ENCODE measurements at places on chromosomes 5 and 9.
A peak's percentile ranks its signal among the peaks of the same experiment; 100 is the strongest.

DNA sequence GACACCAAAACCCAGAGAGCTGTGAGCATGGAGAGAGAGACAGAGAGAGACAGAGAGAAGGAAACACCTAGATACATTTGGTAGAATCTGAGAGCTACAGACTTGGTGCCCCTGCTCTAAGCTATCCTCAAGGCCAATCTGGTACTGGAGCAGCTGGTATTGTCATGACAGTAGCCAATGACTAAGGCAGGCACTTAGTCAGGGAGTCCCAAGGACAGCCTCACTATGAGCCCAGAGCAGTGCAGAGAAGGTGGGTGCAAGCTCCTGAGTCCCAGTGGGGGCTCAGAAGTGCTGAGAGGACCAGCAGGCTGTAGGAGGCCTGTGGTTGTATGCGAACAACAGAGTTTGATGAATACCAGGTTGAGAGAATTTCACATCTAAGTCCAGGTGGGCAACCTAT, 300.4 kb upstream of the ZNF608 start:
- DNase-seq, result no peak

GRCh38 chr5:116032094-116032517, at the start of gene ARL14EPL:
ARL14EPL (plus strand) TSS chr5:116032472; CDS start chr5:116051466, 18,994 bp downstream.
- DNase-seq, result peak; percentile 29

DNA sequence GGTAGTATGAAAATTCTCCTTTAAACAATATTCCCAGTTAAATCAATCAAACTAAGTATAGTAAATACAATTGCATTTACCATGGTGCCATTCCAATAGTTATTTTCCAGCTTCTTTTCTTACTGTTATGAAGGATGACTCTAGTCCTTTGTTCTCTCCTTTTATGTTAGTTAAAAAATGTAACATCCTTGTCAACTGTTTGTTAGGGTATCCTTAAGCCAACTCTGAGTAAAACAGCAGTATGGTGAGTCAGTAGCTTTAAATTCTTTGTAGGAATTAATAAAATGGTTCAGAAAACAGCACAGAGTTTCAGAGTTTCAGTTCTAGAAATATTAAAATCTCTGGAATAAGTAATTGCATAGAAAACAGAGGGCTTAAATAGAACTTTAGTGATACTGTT, 384.4 kb downstream of the MTRR start:
- no peak for DNase-seq

DNA sequence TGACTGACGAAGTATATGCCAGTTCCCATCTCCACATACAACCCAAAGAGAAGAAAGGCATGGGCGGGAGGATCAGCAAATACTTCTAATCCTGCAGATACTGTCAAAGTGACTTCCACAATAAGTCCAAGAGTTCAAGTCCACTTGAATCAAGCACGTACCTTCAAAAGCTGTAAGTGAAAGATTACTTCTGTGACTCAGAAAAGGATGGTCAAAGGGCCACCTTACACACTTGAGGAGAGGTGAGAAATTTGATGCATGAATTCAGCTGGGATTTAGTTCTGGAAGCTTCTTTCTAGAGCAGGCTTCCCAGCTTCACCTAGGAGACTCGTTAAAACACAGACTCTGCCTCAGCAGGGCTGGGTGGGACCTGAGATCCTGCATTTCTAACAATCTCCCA, 357.5 kb downstream of the GLIS3 start:
- DNase-seq, result no peak

DNA sequence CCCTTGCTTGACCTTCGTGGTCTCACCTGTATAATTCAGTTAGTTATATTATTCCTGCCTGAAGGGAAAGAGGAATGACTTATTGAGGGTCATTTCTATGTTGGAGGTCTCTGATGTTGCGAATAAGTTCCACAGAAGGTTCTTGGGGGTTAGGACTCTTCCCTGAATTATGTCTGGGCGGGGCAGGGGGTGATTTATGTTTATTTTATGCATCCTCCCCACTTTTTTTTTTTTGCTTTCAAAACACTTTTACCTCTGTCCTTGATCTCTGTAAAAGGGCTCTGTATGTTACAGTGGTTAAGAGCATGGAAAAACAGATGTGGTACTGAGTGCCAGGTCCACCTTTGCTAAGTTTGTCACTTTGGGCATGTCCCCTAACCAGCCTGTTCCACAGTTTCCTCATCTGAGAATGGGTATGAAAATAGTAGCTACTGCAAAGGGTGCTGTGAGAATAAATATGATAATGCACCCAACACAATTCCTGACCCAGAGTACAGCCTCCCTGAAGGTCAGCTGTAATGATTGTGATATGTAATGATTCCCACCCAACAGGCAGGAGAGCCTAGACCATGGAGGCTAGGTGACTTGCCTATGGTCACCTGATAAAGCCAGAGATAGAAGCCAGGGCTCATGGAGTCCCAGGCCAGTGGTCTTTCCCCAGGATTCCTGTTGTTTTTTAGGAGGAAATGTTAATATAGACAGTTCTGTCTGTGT, 54.8 kb downstream of the SLC22A5 start:
- DNase-seq, result no peak

DNA sequence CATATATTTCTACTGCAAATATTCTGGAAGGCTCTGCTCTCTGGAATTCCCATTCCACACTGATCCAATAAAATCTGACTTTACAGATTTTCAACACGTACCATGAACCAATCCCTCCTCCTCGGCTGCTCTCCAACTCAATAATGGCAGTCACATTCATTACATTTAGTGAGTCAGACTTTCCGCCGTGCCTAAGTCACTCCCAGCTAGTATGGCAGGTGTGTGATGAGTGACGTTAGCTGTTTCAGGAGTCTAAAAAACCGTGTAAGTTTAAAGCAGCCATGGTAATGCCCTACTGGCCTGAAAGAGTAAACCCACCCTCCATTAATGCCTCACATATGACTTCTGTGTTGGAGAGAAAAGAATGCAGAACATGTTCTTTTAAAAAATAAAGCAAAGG, 3.3 kb downstream of the FBN2 start:
- no peak for DNase-seq

GRCh38 chr5:180136630-180137381, 65.2 kb upstream of the RNF130 start:
- DNase-seq, result no peak

- DNase-seq, result no peak
Observed at GRCh38 chr5:1272201-1272600, 22.7 kb downstream of the TERT start.

DNA sequence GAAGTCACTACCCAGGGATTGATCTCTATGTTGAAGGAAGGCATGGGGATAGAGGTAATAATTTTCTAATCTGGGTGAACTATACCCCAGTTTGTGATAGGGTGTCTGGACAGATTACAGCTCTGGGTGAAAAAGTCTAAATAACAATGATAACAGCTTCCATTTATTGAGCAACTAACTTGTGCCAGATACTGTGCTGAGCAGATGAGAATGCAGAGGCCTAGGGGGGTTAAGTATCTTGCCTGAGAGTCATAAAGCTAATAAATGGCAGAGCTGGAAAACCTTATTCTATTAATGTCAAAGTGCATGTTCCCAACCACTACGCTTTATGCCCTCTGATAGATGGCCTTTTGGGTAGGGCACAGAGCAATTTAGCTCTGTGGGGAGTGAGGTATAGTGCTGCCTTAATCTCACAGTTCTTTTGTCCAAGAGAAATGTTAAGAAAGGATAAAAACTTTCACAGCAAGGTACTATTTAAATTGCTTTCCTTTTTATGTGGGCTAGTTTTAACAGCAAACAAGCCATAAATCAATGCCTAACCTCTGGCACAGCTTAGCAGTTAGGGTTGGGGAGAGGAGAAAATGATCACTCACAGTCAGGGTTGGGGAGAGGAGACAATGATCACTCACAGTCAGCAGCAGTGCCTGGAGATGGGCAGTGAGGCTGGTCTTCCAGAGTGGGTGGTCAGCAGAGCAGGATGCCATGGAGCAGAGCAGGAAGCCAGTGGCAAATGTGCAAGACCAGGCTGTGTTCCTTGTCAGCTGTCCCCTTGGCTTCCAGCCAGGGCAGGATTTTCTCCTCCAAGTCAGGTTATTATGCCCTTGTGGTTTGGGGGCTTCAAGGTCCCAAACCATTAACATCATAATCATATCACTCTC, 187.0 kb downstream of the CARTPT start:
- peak; percentile 35 for DNase-seq

Measured in right cardiac atrium (tissue), 5 donors.